Naive thymus-derived CD8-positive, alpha-beta T cell (primary cell): ENCODE measurements at places on chromosomes 2 and 18. TPM values are rescaled to one million over a fixed set of nuclear protein-coding genes. Genes with fewer than 3 reads are reported as not detected.

PCARE gene
- not detected for polyA plus RNA-seq

AGPS gene
- polyA plus RNA-seq, result 13.0 TPM

GRCh38 chr2:174919947-174920595, 85.1 kb downstream of the CHN1 start:
- no peak for DNase-seq

TEKT4 gene
- polyA plus RNA-seq, result not detected

NMUR1 gene
- 3.7 TPM for polyA plus RNA-seq

- no peak for DNase-seq
These were observed 134.3 kb upstream of the AQP4 start for GRCh38 chr18:26999797-27000196.

- no peak for DNase-seq
These were observed 385.5 kb downstream of the LPIN1 start for GRCh38 chr2:12131975-12132374.

DNA sequence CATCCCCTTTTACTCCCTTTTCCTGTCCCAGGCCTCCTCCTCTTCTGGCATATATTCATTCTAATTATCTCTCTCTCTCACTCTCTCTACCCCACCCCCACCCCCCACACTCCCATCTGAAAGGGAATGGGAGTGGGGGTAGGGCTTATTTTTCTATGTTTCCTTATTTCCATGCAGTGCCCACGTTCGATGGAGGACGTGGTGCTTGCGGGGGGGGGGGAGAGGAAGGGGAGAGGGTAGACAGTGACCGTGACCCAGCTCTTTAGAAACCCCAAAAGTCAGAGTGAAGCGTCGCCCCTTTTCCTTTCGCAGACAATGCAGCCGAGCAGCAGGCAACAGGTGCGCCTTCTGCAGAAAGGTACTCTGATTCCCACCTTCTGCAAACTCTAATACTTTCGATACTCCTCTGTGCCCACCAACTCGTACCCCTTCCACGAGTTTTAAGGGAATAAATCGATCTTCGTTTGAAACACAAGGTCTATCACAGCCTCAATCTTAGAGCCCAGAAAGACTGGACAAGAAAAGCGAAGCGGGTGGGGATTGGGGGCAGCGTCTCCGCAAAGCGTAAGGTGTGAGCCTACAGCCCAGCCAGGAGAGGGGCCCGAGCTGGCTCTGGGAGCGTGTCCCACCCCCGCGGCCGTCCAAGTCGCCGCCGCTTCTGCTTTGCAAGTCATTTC, 891 bp upstream of the NR4A2 start:
- no peak for DNase-seq

SPR gene
- polyA plus RNA-seq, result 1.8 TPM

SNED1 gene
- polyA plus RNA-seq, result 1.4 TPM

- no peak for DNase-seq
These were observed 830 bp downstream of the DNER start for GRCh38 chr2:229713371-229714079.

- no peak for DNase-seq
These were observed 454.4 kb upstream of the MEIS1 start for GRCh38 chr2:65980531-65980930.
